ENCODE measurements at places on chromosomes 2 and 18.

DNA sequence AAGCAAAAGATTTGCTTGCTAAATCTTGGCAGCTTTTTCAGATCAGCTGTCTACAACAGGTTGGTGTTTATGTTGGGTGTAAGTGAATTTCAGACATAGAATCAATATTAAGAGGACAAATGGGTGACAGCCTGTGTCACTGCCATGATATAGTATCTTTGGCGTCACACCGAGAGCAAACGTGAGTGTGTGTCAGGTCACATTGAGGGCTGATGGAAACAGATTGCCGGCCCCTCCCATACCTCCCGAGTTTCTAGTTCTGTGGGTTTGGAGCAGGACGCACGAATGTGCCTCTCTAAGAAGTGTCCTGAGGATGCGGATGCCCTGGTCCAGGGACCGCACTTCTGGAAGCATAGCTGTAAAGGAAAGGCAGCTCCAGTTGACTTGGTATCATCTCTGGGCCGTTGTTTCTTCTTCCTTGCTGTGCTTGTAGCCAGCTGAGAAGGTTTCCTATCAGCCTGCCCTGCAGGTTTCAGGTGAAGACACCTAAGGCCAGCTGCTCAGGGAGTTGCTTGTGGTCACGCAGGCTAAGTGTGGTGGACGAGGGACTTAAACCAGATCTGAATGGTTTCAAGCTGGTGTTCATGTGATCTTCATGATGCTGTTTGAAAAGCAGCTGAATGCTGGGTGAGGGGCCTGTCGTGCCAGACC is 6.4 kb downstream of the AGAP1 start:
- DNase-seq: no peak

- DNase-seq: no peak
Observed at GRCh38 chr2:72136933-72137497, 10.6 kb downstream of the CYP26B1 start.

- DNase-seq: no peak
Observed at GRCh38 chr18:68779169-68779568, 18.7 kb upstream of the CCDC102B start.

DNA sequence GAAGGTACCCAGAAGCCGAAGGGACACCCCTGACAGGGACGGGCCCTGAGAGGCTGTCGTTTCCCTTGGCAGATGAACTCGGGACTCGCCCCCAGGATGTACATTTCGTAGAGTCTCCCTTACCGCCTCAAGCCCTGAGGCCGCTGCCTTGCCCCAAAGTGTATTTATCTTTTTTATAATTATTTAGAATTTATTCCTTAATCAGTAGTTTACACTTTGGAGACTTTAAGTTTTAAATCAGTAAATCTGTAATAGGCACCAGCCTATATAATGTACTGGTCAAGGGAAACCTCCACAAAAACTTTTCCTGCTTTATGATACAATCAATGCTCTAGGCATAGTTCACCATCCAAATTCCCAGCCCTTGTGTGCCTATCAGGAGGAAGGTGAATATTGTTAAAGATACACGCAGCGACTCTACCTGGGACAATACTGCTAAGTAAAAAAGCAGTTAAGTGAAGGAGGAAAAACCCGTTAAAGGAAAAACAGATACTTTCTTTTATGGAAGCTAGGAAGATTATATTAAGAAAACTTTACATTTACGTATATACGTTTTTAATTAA is 848 bp downstream of the VRK2 start:
- DNase-seq: no peak

GRCh38 chr2:180717588-180717987 is 262.8 kb upstream of the UBE2E3 start:
- no peak for DNase-seq

DNA sequence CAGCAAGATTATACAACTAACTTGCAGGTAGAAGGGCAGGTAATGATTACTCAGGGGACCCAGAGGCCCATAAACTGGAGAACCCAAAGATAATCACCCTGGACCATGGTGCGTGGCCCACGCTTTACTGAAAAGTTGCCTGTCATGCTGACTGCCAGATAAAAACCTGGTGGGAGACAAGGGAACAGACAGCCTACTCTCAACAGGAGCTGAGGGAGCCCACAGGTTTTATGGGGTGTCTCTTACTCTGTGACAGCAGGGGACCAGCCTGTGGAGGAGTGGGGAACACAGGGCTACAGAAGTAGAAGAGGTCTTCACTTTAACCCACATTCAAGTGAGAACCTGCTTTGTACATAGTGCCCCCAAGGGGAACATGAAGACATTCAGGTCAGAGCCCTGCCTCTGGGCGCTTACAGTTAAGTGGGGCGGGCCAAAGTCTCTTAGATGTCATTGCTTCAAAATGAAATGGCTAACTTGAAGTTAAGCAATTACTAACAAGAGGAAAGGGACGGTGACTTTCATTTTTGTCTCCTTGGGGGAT is 60.4 kb downstream of the DHRS9 start:
- no peak for DNase-seq

- DNase-seq: no peak
Observed at GRCh38 chr2:51722311-51722710, 690.4 kb upstream of the NRXN1 start.

DNA sequence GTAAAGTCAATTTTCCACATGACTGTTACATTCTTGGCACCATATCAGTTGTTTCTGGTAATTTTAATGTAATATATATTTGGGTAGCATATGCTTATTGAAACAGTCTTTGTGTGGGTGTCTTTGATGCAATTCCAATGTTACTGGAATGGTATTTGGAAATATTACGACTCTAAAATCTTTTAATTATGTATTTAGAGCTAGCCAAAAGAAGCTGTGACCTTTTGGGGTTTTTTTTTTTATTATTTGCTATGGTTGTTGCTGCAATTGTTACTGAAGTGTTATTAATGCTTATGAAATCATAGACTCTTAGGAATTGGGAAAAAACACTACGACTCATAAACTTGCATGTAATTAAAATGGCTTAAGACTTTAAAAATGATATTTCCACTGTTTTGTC is 95.9 kb downstream of the AOX1 start:
- no peak for DNase-seq

DNA sequence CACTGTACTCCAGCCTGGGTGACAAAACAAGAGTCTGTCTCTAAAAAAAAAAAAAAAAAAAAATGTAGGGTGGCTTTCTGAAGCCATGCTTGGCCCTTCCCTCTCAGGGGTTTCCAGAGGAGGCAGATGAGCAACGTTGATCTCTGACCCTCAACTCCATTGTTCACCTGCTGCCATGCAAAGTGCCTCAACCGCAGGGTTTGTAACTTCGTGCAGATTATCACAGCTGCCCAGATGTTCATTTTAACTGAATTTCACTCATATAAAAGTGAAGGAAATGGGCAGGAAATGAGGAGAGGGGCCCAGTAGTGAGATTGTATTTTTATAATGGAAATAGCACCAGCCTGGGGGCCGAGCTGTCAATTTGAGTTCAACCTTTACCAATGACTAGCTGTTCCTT is 14.9 kb upstream of the B3GNT2 start:
- no peak for DNase-seq

DNA sequence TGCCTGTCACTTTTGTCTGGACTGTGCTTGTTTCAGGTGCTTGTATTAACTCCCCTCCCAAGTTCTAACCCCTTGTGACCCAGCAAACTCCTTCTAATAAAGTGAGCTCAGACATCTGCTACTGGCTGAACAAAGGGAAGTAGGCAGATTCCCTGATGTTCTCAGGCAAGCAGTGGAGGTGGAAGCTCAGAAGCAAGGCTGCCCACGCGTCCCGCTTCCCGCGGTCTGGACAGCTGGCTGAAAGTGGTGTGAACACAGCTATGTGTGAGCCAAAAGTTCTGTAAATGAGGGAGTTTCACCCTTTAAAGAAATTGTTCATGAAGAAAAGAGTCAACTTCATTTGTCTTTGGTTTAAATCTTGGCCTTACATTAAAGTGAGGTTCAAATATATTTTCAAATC is 40.0 kb downstream of the NAPG start:
- DNase-seq: no peak

GRCh38 chr2:212970132-212970531 is 181.3 kb downstream of the IKZF2 start:
- no peak for DNase-seq

DNA sequence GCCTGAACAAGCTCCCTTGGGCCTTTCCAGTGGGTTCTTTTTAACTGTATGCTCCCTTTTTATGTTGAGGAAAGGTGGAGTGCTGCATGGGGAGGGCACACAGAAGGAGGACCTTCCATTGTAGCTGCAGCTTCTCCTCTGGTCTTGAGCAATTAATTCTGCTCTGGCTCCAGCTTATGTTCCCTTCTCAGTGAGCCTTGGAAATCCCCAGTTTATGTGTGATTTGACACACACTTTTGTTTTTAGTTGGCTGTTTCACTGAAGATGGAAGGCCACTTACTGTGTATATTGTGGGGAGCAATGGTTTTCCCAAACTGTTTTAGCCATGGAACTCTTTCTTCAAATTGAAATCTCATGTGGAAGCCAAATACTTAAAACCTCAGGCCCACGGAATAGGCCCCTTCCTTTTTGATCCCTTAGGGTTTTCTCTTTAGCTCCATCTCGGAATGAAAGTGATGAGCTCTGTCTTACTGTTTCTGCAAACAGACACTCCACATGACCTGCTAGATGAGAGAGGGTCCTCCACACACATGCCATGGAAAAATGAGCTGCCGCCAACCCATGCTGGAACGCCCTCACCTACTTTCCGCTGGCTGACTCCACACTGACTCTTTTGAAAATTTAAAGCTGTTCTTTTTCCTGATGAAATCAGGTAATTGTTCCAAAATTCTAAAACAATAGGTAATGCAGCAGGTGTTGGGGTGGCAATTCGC is 280.9 kb upstream of the SIX2 start:
- no peak for DNase-seq
